ENCODE measurements at places on chromosomes 16 and 17. TPM values are rescaled to one million over a fixed set of nuclear protein-coding genes. Genes with fewer than 3 reads are reported as not detected.

DNA sequence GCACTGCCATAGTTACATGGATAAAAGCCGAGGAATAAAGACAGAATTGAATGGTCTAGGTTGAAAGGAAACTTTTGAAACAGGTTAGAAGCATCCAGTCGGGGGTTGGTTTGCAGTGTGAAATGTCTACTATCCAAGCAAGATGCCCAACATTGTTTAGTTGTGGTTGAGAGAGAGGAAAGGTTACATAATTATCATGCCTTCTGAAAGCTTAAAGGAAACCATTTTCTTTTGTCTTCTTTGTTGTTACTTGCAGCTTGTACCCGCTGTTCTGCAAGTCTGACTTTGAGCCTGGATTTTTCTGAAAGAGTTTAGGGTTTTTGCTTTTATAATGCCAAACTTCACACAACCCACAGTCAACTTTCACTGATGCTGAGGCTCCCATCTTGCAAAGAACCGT, 167.9 kb downstream of the AXIN2 start:
- peaks cover 8% of the 10 kb centered on the region for H3K4me1 ChIP-seq
- H3K36me3 ChIP-seq: no peaks in the 10 kb centered on the region
- H3K27ac ChIP-seq: peak overlapping the region; percentile 44
- no peak for DNase-seq

- H3K4me3 ChIP-seq: no peak overlapping the region
- no peaks in the 10 kb centered on the region for H3K36me3 ChIP-seq
- H3K4me1 ChIP-seq: peaks cover 3% of the 10 kb centered on the region
- DNase-seq: no peak
- H3K27me3 ChIP-seq: peaks cover 16% of the 10 kb centered on the region
- H3K27ac ChIP-seq: no peak overlapping the region
These were observed 64.8 kb upstream of the AMZ2 start for GRCh38 chr17:68182940-68183551.

DNA sequence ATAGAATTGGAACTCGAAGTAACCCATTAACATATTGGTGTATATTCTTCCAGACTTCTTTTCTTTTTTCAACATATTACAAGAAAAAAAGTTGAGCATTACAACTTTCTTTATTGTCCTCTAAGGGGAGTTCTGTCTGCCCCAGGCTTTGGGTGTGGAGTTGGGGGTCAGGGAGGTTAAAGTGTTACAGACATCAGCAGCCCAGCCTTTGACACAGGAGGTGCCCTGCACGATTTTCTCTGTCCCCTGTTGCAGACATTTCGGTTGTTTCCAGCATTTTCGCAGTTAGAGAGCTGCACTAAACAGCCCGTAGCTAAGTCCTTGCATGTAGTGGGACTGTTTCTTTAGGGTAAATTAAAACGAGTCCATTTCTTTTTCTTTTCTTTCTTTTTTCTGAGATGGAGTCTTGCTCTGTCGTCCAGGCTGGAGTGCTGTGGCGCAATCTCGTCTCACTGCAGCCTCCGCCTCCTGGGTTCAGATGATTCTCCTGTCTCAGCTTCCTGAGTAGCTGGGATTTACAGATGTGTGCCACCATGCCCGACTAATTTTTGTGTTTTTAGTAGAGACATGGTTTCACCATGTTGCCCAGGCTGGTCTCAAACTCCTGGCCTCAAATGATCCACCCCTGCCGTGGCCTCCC, 13.4 kb upstream of the ADCY7 start:
- no peak overlapping the region for H3K27ac ChIP-seq
- no peak for DNase-seq
- peaks cover 33% of the 10 kb centered on the region for H3K4me1 ChIP-seq
- H3K36me3 ChIP-seq: no peaks in the 10 kb centered on the region

DNA sequence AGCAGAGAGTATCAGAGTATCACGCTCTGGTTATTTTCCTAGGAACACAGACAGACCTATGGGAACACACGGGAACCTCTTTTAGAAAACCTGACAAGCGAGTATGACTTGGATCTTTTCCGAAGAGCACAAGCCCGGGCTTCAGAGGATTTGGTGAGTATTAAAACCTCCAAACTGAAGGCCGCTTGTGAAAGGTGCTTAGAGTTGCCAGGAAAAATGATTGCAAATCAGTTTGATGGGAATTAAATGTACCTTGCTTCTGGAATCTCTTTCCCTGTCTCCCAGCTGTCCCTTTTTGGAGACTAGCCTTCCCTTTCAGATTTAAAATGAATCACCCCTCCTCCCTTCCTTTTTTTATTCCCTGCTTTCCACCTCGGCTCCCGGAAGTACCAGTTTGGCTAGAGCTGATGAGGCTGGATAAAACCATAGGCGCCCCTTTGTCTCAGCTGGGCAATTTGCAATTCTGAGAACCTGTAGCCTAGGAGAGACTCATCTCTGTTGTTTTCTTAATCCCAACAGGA, 27.3 kb downstream of the KAT7 start:
- no peaks in the 10 kb centered on the region for H3K27me3 ChIP-seq
- H3K4me1 ChIP-seq: peaks cover 53% of the 10 kb centered on the region
- peaks cover 16% of the 10 kb centered on the region for H3K36me3 ChIP-seq

The ELMO3 gene
- total RNA-seq: 4.5 TPM
